NCI-H774 (cell line): ENCODE measurements at places on chromosomes 16 and 17.

- no peak for DNase-seq
These were observed 8.0 kb downstream of the ZNF469 start for GRCh38 chr16:88390735-88391134.

DNA sequence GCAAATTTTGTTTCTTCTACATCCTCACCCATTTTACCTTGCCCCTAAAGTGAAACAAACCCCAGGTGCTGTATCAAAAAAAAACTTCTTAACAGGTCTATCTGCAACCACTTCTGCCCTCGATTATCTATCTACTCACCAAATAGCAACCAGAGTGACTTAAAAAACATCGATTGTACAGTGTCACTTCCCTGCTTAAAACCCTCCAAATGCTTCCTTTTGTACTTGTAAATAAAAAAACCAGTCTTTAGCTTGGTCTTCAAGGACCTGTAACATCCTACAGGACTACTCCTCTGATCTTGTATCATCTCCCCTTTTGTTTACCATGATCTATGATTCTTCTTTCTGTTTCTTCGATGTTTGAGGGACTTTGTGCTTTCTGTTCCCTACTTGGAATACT, 82.7 kb upstream of the CORO6 start:
- DNase-seq = no peak

DNA sequence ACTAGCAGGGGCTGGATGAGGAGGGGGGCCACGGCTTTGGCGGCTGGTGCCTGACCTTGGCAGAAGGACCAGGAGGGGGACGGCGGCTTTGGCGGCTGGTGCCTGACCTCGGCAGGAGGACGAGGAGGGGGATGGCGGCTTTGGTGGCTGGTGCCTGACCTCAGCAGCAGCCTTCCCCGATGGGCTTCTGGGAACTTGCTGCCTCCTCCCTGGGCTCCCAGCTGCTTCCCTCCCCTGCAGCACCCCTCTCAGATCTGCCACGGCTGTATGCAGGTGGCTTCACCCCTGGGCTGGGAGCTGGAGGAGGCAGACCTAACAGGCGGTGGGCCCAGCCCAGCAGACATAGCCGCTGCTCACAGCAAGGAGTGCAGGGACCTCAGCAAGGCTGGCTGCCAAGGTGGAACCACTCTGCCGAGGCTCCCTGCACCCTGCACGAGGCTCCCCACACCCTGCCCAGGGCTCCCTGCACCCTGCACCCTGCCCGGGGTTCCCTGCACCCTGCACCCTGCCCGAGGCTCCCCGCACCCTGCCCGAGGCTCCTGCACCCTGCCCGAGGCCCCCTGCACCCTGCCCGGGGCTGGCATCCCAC, 38.4 kb upstream of the CBFA2T3 start:
- DNase-seq = no peak

GRCh38 chr16:85810097-85810741, 10.7 kb downstream of the COX4I1 start:
- no peak for DNase-seq

GRCh38 chr17:74527081-74527480, 4.2 kb downstream of the CD300LB start:
- no peak for DNase-seq

DNA sequence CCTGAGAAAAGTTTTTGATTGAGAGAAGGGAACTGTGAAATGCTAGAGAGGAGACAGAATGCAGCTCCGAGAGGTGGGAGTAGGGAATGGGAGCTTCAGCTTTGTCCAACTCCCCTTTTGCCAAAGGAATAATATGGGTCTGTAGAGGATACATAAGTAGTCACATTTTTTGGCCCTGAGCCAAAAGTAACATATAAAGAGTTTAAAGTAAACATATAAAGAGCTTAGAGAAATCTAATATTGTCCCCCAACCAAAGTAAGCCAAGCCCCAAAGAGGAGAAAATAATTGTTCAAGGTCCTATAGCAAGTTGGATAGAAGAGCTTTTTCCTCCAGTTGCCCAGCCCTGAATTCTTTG, 215.1 kb downstream of the TMEM114 start:
- DNase-seq = no peak

DNA sequence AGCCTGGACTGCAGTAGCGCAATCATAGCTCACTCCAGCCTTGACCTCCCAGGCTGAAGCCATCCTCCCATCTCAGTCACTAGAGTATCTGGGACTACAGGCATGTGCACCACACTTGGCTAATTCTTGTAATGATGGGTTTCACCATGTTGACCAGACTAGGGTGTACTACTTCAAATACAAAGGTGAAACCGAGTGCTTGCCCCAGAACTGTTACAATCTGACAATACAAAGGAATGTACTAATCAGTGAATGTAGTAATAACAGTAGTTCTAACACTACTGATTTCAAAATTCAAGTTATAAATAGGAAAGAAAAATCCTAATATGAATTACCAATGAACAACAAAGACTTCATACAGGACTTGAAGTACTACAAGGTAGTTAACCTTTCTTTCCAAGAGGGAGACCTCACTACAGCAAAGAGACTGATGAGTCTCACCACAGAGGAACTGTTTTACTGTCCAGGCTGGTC, 24.4 kb downstream of the CRK start:
- DNase-seq = no peak

DNA sequence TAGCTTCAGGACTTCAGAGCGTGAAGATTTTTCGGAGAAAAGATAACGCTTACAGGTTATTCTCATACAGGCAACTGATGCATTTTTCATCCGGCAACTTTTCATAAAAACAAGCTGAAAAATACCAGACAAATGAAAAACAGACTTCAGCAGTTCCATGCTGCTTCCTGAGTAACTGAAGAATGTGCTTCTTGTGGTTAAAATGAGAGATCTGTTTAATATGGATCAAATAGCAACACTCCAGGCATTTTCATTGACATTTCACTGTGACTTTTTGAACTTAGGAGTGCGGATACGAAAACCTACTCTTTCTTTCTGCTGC, 705 bp upstream of the PITPNC1 start:
- no peak for DNase-seq

- DNase-seq = peak; percentile 29
These were observed 8.8 kb downstream of the GRIN2C start for GRCh38 chr17:74850914-74851313.

- DNase-seq = no peak
These were observed 28.0 kb downstream of the ARHGAP23 start for GRCh38 chr17:38456031-38456815.

DNA sequence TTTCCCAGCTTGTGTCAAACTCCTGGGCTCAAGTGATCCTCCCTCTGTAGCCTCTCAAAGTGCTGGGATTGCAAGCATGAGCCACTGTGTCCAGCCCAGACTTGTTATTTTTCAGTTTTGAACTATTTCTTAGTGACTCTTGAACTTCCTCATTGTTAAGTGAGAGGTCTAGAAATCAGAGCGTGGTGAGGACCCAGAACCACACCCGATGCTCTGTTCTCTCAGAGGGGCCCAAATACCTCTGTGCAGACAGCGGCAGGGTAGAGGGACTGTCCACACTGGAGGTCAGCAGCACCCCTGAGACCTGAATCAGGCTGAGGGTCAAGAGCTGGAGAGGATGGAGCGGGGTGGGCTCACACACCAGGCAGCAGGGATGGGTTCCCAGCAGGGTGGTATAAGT, 47.7 kb upstream of the MEAK7 start:
- no peak for DNase-seq

- DNase-seq = peak; percentile 87
These were observed 1.6 kb upstream of the PPP1R9B start for GRCh38 chr17:50151937-50152547.

GRCh38 chr16:56577300-56577625, 12.1 kb upstream of the MT3 start:
- no peak for DNase-seq

- DNase-seq = no peak
These were observed 10.7 kb downstream of the CHST4 start for GRCh38 chr16:71536752-71537499.

DNA sequence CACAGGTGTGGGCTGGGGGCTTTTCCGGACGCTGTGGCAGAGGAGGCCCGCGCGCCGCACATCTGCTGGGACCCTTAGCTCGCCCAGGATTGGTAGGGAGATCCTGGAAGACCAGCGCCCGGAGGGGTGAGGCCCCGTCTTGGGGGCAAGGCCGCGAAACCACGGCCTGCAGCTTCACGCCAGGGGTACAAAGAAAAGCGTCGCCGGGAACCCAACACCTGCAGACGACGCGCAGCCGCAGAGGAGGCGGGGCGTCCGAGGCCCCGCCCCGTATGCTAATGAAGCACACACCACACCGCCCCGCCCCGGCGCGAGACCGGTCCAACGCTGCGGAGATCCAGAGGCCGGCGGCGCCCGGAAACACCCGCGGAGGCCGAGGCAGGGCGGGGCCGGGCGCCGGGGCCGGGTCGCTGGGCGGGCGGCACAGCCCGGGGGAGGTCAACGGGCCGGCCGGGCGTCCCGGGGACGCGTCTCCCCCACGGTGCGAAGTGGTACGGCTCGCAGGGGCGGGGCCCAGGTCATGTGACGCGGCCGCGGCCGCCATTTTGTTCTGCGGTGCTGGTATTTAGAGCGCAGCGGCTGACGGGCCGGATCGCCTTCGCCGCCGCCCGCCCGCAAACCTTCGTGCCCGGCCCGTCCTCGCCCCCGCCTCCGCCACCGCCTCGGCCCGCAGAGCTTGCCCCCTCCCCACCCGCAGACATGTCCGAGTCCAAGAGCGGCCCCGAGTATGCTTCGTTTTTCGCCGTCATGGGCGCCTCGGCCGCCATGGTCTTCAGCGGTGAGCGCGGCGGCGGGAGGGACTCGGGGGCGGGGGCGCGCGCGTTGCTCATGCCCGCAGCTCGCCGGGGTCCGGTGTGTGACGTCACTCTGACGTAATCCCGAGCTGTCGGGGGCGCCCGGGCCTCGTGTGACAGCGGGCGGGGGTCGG, at the start of gene ATP6V0C:
Gene ATP6V0C (plus strand): TSS at position 548 of the 928 bp plus-strand sequence. CDS start 152 bp downstream, at position 700.
- DNase-seq = peak; percentile 81
